ENCODE measurements at places on chromosomes 11 and 22.

GRCh38 chr22:43393844-43394474 is 17.9 kb upstream of the MPPED1 start:
- no peak for DNase-seq

DNA sequence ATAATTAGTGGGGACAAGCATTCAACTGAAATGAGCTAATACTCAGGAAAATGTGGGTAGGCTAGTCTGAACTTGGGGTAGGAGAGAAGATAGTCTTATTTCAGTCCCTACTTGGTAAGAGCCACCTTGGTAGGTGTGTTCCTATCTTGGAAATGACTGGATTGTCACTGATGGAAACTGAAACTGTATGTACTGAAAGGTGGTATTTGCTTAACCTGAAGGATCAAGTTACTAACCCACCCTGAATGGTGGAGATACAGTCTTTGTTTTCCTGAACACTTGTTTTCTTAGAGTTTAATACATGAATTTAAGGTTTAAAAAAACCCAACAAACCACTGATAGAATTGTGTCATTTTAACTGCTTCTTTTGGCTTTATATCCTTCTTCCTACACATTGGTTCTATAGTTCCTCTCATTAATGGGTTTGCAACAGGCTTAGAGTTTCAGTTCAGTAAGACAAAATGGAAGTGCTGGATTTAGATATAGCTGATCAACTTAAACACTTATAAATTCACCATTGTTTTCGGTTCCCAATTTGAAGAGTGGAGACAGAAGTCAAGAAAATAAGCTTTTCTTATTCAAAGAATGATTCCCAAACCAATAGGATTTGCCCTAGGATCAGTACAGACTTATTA is 4.2 kb downstream of the FAR1 start:
- no peak for DNase-seq

DNA sequence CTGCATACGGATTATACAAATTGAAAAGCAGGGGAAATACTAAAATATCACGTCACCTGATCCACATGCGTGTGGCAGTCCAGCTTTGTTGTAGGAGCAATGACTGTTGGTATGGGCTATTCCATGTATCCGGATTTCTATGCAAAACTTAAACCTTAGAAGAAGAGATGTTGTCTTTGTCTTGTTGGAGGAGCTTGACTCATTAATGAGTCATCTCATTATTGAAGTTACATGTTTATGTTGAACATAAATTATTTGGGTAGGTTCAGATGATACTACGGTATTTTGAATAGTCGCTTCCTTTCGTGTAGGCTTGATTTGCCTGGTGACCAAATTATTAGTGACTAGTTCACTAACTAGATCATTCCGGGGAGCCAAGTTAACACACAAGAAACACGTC is 806 bp upstream of the SAAL1 start:
- DNase-seq: no peak

DNA sequence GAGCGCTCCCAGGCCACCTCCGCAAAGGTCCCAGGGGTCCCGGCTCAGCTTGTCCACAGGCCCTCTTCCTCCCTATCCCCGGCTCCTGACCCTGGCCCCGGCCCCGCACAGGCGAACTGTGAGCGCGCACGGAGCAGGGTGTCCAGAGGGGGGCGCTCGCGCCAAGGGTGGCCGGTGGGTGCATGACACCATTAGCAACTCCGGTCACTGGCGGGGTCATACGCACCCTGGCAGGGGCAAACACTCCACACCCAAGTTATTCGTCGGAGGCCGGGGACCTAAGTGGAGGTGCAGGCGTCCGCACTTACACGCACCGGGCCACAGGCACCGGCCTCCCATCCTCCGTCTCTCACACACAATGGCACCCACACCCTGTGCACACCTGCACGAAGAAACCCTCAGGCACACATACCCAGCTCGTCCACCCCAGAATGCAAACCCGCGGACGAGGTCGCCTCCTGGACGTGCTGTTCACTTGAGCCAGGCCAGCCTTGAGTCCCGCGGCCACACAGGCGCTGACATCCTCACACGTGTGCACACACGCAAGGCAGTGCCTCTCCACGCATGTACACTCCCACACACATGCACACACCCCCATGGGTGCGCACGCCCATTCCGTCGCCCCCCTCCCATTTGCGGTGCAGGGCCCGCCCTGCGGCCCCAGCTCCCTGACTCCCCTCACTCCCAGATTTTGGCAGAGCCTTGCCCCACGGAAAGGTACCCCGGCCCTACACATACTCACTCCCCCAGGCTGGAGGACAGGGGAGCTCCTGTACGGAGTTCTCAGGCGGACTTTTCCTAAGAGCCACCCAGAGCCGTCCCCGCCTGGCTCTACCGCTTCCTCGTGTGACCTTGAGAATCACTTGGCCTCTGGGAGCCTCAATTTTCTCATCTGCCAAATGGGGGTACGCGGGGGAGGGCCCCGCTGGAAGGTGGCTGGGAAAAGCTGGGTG is at the start of gene RASGRP2:
Gene RASGRP2, minus strand, starts transcription at position 552 of the 953 bp plus-strand sequence. CDS start 1,276 bp downstream, outside the sequence.
- no peak for DNase-seq

DNA sequence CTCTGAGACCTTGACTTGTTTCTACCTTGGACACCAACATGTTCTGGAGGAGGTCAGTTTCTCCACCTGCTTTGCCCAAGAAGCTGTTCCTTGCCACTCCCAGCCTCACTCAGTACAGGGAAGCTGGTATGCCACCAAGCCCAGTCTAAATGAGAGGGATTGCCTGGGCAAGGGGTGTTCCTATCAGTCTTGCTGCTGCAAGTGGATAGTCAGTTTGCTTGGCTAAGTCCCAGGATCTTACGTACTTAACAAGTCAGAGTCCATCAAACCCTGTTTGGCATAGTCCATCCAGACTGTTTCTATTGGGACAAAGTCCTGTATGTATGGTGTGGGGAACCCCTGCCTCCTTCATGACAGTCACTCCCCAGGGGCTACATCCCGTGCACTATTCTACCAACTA is 66.6 kb downstream of the RPL27A start:
- no peak for DNase-seq

DNA sequence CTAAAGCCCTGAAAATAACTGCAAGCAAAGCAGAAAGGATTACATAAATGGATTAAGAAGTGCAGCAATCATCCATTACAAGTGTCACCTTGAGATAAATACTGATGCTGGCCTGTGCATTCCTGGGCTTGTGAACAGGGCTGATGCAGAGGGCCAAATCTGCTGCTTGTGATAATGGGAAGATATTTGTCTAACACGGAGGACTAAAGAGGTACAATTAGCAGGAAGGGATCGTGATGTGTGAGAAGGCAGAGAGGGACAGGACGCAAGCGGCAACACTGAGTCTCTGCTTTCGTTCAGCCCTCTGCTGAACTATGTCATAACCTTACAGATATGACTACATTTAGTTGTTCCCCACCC is 107.7 kb upstream of the DDI1 start:
- no peak for DNase-seq

GRCh38 chr22:42385696-42386095 is 46.5 kb downstream of the NFAM1 start:
- DNase-seq: no peak

DNA sequence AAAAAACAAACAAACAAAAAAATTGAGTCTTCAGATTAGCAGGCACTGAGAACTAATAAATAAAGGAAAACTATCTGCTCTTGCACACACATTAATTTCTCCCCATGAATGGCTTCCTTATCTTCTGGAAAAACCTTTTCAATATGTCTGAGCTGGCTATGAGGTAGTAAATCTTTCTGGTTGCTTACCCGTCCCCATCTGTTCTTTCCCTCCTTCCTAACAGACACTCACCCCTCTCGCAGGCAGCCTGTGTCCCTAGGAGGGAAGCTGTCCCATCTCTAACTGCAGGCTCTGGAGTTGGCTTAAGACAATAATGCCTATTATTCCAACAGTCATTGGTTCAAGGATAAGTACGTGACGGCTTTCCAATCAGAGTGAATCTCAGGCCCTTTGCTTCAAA is 8.2 kb upstream of the SCUBE2 start:
- no peak for DNase-seq

DNA sequence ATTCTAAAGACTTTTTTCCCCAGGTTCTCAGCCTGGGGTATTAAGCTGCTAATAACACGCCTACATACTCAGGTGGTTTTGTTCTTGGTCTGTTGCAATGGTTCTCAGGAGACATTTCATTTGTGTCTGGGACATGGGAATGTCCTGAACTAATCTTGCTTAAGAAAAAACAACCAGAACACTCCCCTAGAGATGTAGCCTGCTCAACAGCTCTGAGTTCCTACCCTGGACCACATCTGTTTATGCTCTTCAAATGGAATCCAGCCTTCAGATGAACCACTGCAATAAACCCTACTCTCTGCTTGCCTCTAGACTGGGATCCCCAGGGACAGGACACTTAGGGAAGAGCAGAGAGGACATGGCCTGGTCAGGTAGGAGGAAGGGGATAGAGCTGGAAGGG is 29.9 kb downstream of the RELT start:
- no peak for DNase-seq

DNA sequence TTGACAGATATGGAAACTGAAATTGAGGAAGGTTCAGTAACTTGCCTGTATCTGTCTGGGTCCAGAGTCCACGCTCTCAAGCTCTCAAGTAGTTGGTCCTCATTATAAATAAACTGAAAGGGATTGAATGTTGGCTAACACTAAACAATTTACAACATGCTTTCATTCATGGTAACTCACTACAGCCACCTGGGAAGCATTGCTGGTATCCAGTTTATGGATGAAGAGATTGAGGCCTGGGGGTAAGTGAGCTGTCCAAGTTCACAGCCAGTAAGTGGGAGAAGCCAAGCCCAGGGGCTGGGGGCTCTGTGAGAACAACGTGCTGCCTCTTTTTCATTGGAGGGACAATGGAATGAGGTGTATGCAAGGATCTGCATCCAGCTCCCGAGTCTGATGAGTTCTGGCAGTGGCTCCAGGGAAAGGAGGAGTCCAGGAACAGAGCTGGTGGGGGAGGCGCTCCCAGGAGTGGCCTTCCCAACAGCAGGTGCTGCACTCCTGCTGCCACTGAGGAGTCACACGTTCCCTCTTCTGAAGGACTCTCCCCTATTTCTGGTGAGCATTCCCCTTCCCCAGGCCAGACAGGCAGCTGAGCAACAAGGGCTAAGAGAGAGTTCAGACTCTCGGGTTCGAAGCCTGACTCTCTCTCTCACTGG is 175.8 kb downstream of the CSNK2A3 start:
- no peak for DNase-seq

GRCh38 chr22:31124811-31125465 is 2.2 kb downstream of the INPP5J start:
- no peak for DNase-seq

GRCh38 chr11:131670876-131671275 is 300.5 kb downstream of the NTM start:
- no peak for DNase-seq

DNA sequence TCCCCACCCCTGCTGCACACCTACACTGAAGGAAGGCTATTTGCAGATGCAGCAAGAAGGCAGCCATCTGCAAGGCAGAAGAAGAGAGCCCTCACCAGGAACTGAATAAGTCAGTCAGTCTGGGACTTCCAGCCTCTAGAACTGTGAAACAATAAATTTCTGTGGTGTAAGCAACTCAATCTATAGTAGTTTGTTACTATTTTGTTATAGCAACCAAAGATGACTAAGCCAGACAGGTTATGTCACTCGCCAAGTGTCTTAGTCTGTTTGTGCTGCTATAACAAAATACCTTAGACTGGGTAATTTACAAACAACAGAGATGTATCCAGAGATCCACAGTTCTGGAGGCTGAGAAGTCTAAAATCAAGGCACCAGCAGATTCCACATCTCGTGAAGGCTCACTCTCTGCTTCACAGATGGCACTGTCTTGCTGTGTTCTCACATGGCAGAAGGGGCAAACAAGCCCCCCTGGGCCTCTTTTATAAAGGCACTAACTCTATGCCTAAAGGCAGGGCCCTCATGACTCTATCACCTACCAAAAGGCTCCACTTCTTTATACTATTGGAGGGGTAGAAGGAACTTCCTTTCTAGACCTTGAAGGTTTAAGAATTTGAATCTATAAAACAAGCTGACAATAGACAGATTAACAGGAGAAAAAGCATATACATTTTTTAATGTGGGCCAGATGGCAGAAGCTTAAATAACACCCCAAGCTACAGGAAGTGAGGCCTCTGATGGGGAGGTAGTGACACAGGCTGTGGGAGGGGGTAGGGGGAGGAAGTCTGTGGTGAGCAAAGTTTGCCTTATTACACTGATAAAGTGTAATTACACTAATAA is 12.3 kb downstream of the APOL6 start:
- no peak for DNase-seq

DNA sequence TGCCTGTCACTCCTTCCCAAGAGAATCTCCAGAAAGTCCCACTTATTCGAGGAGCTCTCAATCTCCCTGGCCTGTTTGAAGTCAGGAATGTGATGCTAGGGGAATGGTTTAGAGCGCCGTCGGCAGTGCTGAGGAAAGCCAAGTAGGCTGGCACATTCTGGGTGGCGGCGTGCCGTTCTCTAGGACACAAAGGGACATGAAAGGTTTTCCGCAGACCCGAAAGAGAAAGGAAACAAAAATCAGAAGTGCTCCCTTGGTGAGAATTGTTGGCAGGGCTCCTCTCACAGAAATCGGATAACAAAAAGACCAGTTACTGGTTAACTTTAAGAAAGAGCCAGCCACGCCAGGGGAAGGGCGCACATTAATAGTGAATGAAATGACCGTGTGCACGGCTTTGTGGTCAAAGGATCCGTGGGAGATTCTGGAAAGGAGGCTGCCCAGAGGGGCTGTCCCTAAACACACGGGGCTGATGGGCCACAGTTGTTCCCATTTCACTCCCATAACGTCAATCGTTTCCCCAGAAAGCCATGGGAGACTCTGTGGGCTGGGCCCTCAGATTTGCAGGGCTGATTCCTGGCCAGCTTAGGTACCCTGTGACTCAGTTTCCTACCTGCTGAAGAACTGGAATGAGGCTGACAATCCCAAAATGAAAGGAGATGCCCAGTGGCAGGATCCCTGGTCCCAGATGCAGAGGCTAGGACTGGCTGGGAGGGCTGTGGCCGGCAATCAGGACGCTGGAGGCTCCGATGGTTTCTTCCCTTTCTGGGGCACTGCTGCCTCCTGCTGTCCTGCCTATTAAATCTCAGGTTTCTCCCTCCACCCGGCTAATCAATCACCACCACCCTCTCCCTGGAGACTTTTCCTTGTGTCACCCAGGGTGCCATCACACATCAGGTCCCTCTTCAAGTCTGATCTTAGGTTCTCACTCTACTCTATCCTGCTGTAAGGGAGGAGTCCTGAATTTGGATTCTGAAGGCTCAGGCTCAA is 82.3 kb downstream of the RCN1 start:
- no peak for DNase-seq

DNA sequence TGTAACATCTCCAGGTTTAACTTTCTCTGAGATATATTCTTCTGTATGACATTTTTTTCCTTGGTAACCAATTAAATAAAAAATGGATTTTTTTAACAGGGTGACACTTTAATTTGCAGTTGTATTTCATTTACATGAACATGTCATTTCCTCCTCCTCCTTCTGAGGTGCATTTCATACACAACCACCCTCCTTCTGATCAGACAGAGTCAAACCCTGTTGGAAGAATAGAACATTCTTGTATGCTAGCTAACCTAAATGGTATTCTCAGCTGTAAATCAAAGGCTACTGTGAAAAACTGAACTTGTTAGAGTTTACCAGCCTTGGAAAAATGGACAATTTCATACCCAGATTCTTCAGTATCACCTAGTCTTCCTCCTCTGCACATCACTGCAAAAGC is 52.7 kb upstream of the CHRM4 start:
- DNase-seq: no peak

- no peak for DNase-seq
Observed at GRCh38 chr11:60838132-60838531, 3.8 kb upstream of the CCDC86 start.

- DNase-seq: no peak
Observed at GRCh38 chr11:79100093-79100910, 340.5 kb downstream of the TENM4 start.

GRCh38 chr11:102252339-102252891 is 64.9 kb upstream of the BIRC3 start:
- no peak for DNase-seq

GRCh38 chr11:1924181-1924580 is 4.7 kb downstream of the TNNT3 start:
- DNase-seq: no peak

Measured in AG04449 (cell line).